LNCaP clone FGC (cell line): ENCODE measurements at places on chromosomes 16 and 17.

DNA sequence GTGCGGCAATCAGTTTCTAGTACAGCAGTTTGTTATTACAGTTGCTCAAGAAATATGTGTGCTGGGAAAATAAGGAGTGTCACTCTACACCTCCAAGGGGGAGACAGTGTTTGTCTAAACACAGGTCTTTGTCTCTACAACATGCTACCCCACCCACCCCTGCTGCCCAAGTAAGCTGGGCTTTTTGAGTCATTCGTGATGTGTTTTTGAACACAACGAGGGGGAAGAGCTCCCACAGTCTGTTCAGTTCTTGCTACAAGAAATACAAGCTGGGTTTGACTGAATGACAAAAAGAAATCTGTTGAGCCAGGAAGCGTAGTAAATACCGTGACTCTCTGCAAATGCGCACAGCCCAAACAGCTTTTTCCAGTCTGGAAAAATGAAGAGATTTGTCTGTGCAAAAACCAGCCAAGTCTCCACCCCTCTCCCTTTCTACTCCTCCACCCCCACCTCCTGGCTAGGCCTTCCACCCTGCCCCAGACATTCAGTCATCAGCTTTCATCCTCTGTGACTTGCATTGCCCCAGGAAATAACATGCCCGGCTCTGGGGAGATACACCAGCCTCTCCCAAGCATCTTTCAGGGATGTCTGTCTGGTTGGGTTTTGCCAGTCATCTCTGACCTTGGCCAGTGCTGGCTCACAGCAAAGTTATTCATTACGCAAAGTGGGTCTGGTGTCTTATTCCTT lies 25.7 kb downstream of the CHD9 start:
- DNase-seq = peak; percentile 52

GRCh38 chr16:30368792-30369090 lies 1.6 kb downstream of the TBC1D10B start:
- no peak for DNase-seq

GRCh38 chr17:30323262-30323894 lies 10.5 kb downstream of the TMIGD1 start:
- DNase-seq = no peak

- DNase-seq = peak; percentile 26
Measured at GRCh38 chr17:30950669-30951399, 20.0 kb upstream of the RNF135 start.

- DNase-seq = no peak
Measured at GRCh38 chr17:36943250-36944191, 5.2 kb upstream of the AATF start.

GRCh38 chr16:12086822-12087221 lies 110.3 kb downstream of the SNX29 start:
- DNase-seq = no peak

GRCh38 chr17:27593232-27593856 lies 37.6 kb upstream of the LGALS9 start:
- DNase-seq = no peak

DNA sequence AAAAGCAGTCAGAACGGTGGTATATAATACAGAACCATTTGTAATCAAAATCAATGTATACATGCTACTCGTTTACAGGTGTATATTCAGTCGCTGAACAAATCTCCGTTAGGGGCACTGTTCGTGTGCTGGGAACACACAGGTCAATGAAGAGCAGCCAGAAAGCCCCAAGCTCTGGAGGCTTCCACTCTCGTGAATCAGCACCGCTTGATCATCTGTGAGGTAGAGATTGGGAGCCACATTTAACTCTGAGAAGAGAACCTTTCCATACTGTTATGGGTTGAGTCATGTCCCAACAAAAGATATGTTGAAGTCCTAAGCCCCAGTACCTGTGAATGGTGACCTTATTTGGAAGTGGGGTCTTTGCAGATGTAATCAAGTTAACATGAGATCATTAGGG lies 5.4 kb upstream of the CYTH1 start:
- no peak for DNase-seq

GRCh38 chr17:77291591-77292386 lies 151.0 kb downstream of the SEC14L1 start:
- no peak for DNase-seq

GRCh38 chr17:31584438-31585279 lies 193.2 kb downstream of the RAB11FIP4 start:
- DNase-seq = no peak

DNA sequence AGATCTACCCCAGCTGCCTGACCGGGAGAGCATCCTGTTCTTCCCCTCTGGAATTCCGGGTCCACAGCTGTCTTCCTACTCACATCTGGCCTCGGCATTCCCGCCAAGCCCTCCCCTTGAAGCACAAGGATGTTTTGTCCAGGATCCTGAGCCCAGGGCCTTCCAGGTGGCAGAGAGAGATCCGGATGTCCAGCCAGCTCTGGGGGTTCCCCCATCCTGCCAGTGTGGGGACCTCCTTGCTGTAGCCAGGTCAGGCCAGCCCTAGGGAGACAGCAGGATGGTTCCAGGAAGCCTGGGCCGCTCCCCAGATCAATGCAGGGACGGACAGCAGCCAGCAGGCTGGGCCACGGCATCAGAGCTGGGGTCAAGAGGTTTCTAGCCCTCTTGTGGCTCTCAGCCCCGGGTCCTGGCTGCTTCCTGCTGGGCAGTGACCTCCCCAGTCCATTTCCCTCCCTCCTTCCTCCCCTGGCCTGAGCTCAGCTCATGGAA lies 55.3 kb downstream of the SOCS3 start:
- DNase-seq = no peak
